ENCODE measurements at places on chromosomes 3 and 15. TPM values are rescaled to one million over a fixed set of nuclear protein-coding genes. Genes with fewer than 3 reads are reported as not detected.

DNA sequence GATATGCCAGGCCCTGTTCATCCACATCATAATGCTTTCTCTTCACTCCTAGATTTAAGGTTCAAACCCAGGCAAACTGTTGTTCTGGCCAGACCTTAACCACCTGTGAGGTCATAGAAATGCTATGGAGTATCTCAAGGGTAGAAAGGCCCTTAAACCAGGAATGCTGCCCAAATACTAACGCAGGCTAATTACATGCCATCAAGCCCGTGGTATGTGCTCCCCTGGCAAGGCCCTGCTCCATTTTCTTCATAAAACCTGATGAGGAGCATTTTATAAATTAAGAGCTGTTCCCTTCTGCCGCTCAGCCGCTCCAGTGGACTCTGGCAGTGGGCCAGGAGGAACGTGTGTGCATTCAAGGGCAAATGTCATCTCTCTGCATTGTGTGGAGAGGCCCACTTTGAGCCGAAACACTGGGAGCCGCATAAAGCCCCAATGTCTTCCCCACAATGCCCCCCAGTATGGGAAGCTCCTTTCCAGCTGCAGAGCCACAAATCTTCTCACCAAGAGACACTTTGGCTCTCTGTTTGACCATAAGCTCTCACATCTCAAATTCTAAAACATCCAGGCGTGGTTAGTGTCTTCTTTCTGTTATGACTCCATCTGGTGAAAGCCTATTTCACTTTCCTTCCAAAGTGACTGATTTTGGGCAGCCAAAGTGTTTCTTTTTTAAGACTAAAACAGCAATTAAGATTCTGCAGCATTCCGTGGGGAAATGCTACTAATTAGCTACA, 210.8 kb upstream of the NR2E3 start:
- DNase-seq = no peak

- no peak for DNase-seq
Observed at GRCh38 chr3:126390201-126390600, 4.5 kb upstream of the CFAP100 start.

FGF7 gene
- total RNA-seq = 48.3 TPM

DNA sequence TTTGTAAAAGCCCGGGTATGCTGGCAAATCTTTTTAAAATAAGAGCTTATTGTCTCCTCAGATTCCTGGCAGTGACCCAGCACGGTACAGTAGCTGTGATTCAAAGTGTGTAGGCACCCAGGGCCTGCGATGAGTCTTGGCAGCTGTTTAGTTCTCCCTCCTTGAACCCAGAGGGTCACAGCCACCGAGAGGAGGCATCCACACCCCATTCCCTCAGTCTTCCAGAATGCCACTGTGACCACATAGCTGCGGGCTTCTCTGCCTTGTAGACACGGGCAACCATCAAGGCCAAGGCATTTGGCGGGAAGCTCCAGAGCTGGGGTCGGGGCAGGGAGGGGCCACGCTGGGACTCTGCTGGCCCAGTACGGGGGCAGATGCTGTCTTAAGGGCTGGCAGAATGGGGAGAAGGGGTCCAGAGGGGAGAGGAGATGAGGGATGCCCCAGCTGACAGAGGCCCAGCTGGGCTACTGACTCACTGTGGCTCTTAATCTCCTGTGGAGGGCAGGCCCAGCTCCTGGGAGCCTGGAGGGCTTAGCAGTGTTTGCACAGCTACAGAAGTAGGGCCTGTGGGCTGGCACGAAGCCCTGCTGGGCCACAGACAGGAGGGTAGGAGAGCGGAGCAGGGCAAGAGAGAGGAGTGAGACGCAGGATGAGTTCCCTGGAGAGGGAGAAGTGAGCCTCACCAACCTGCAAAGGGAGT, 68.8 kb upstream of the DLG1 start:
- no peak for DNase-seq

PPARG gene
- 214 TPM for total RNA-seq

- no peak for DNase-seq
Observed at GRCh38 chr3:62277450-62277849, 95.9 kb downstream of the FEZF2 start.

DNA sequence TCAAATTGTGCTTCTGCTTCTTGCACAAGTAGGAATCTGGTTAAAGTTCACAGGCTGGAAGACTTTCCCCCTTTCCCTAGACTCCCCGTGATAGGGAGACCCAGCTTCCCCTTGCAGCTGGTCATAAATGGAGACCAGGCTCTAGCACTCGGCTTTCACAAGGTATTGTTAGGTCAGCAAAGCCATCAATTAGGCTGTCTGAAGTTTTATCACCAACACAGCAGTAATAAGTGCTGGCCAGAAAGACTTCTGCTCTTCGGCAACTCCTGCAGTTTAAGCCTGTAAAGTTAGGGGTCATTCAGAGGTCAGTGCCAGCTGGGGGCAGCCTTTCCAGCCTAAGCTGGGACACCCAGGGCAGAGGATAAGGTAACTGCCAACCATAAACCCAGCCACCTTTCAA, 203.4 kb downstream of the MEIS2 start:
- no peak for DNase-seq

PLA2G4D gene
- total RNA-seq = 0.13 TPM

HIGD2B gene
- total RNA-seq = not detected

- DNase-seq = no peak
Observed at GRCh38 chr3:34475851-34476250, 677.4 kb downstream of the PDCD6IP start.

DNA sequence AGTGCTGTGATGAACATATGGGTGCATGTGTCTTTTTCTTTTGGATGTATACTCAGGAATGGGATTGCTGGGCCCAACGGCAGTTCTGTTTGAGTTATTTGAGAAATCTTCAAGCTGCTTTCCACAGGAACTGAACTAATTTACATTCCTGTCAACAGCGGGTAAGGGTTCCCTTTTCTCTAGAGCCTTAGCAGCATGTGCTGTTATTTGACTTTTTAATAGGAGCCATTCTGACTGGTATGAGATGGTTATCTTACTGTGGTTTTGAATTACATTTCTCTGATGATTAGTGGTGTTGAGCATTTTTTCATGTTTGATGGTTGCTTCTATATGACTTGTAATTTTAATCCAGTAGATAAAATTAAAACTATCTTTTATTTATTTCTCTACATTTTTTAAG, 1168.6 kb upstream of the ALCAM start:
- no peak for DNase-seq

SMAD6 gene
- total RNA-seq = 17.4 TPM

THAP10 gene
- total RNA-seq = 3.8 TPM

CHAC1 gene
- total RNA-seq = 9.2 TPM

- no peak for DNase-seq
Observed at GRCh38 chr15:28100516-28101195, 1.5 kb upstream of the OCA2 start.

NME9 gene
- 0.49 TPM for total RNA-seq

DNA sequence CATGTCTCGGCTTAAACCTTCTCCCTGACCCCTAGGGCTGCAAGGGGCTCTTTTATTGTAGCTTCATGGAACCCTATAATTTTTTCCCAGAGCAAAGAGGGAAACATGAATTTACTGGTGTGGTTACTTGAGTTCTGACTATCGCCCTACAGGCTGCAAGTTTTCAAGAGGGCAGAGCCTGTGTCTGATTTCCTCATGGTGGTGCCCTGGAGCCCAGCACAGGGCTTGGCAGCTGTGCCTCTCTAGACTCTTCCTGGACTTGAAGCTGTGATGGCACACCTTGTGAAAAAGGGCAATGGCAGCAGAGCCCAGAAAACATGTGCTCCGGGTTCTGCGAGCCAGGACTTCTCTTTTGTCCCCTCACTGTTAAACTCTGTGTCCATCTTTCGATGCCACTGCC, 34.2 kb upstream of the TF start:
- DNase-seq = no peak

UACA gene
- 61.8 TPM for total RNA-seq

- DNase-seq = no peak
Observed at GRCh38 chr3:138036572-138036971, 26.6 kb downstream of the CLDN18 start.

- DNase-seq = no peak
Observed at GRCh38 chr15:80758130-80758745, 20.9 kb upstream of the CEMIP start.

GRCh38 chr15:40737048-40737447, 18.0 kb downstream of the RMDN3 start:
- no peak for DNase-seq

GRCh38 chr3:86743233-86743632, 247.7 kb downstream of the VGLL3 start:
- DNase-seq = no peak

GRCh38 chr3:117958027-117958426, 1076.6 kb downstream of the IGSF11 start:
- DNase-seq = no peak

DPPA2 gene
- not detected for total RNA-seq

Measured in ureter (tissue), 1 donor.